Fibroblast of skin of scalp (primary cell): ENCODE measurements at places on chromosomes 1 and 21.

GRCh38 chr21:20004367-20004766 is 993.8 kb upstream of the NCAM2 start:
- DNase-seq = no peak

DNA sequence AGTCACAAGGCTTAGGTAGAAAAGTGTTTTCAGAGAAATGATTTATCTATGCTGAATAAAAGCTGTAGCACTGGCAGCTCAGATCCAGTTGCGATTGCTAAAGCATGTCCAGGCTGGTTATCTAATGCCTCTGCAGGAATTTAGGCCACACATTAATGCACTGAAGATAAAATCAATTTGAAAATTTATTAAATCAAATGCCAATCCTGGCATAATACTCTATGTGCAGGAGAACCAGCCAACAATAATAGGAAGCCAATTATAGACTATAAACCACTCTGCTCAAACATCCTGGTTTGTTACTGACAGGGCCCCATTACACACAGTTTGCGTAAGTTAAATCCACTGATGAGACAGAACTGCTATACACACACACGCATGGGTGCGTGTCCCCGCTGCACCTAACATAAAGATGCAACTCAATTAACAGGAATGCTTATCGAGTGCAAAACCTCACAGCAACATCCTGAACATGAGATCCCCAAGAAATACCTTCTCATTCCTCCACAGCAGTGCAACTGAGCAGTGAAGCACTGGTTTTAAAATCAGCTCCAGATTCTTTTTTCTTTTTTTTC is 40.6 kb downstream of the PTP4A2 start:
- DNase-seq = no peak

- peak; percentile 75 for DNase-seq
Measured at GRCh38 chr1:7922301-7922700, 18.3 kb downstream of the TNFRSF9 start.

- no peak for DNase-seq
Measured at GRCh38 chr1:205328476-205328875, 6.9 kb upstream of the NUAK2 start.

DNA sequence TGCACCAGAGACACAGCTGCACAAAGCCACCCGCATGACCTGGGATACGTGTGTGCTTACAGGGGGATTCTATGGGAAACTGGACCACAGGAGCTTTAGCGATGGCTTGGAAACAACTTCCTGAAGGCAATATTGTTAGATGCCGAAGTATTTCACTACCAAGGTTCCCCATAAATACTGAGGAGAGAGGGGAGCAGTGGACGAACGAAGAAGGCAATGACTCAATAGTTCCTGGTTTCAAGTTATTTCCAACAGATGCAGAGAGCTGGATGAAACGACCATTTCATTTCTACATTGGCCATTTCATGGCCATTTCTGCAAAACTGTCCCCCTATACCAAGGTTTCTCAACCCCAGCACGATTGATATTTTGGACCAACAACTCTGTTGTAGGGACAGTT is 61.3 kb downstream of the CD34 start:
- no peak for DNase-seq
